Mesothelial cell of epicardium (in vitro differentiated cells): ENCODE measurements at places on chromosomes 3 and 15.

DNA sequence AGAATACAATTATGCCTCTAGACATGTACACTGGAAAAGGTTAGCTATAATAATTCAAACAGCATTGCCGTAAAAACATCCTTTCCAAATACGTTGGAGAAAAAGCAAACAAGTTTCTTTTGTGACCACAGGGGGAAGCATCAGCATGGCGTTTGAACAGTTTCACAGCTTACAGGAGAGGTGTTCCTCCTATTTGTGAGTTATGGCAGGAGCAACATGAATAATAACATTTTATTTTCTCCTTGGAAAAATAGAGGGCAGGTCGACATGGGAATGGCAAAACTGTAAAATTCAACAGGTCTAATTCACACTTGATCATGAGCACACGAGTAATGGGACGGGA lies 39.7 kb upstream of the GADL1 start:
- DNase-seq, result no peak

GRCh38 chr3:37024092-37024491 lies 30.8 kb downstream of the MLH1 start:
- no peak for DNase-seq

DNA sequence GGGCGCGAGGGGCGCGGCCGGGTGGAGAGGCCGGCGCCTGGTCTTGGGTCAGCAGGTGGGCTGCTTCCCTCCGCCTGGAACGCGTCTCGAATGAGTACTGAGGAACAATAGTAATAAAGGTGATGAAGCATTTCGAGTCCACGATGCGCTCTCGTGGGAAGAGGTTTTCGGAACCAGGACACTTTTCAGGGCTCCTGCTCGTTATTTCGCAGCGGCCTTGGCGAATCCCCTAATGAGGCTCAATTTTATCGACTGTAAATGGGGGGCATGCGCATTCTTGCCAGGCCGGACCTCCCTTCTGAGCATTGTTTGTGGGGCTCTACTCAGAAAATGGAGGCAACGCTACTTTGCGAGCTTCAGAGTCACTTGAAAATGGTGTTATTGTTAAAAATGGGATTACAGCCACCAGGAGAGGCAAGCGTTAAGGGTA lies 1.2 kb downstream of the NR2C2 start:
- DNase-seq, result no peak

DNA sequence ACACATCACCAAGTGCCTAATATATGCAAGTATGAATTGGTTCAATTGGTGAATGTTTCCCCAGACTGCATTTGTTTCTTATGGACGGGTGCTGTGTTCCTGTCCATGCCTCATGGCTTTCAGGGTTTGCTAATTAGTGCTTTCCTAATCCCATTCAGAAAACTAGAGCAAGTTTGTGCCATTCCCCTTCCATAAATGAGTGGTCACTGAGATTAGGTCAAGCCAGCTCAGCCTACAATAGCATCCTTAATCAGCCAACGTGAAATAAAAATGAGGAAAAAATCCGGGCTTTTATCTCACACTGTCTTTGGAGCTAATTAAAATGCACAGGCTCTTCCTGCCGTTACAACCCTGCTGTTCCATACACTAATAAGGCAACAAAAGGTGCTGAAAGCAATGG lies 788.8 kb downstream of the ROBO1 start:
- no peak for DNase-seq

- no peak for DNase-seq
Measured at GRCh38 chr3:151895478-151896241, 22.2 kb downstream of the SUCNR1 start.

DNA sequence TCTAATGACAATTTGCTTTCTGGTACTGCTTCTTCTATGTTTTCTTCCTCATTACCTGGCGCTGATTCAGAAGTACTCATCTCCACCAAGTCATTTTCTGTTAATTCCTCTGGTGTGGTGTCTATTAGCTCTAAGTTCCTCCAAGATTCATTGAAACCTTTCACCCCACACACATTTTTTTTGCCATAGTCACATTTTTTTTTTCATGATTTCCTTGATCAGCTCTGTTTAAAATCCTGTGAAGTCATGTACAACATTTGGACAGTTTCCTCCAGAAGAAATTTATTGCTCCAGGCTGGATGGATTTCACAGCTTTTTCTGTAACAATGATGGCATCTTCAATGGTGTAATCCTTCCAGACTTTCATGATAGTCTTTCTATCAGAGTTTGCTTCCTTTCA lies 243.2 kb upstream of the VEPH1 start:
- no peak for DNase-seq

DNA sequence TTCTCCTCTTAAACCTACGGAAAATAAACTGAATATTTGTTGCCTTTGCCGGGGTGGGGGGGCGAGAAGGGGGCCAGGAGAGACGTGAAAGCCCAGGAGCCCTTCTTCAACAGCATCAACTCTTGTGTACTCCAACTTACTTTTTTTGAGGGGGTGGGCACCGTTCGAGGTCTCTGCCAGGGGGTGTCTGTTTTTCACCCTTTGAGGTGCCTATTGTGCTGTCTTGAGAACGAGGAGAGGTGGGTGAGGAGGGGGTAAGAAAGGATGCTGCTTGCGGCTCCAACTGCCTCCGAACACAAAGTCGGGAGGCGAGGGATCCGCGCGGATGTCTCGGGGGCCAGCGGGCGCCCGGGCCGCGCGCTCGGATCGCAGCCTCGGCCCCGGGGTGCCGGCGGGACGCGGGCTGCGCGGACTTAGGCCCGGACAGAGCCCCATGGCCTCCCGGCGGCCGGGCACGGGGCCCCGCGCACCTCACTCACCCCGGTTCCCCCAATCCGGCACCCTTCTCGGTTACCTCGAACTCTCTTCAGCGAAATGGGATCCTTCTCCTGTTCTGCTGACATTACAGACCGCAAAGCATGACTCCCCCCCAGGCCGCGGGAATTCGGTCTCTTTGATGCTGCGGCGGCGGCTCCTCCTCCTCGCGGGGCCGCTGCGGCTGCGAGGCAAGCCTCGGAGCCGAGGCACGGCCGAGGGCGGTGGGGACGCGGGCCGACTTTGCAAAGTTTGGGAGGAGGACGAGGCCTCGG lies 650 bp downstream of the PYGO1 start:
- DNase-seq, result peak; percentile 55

DNA sequence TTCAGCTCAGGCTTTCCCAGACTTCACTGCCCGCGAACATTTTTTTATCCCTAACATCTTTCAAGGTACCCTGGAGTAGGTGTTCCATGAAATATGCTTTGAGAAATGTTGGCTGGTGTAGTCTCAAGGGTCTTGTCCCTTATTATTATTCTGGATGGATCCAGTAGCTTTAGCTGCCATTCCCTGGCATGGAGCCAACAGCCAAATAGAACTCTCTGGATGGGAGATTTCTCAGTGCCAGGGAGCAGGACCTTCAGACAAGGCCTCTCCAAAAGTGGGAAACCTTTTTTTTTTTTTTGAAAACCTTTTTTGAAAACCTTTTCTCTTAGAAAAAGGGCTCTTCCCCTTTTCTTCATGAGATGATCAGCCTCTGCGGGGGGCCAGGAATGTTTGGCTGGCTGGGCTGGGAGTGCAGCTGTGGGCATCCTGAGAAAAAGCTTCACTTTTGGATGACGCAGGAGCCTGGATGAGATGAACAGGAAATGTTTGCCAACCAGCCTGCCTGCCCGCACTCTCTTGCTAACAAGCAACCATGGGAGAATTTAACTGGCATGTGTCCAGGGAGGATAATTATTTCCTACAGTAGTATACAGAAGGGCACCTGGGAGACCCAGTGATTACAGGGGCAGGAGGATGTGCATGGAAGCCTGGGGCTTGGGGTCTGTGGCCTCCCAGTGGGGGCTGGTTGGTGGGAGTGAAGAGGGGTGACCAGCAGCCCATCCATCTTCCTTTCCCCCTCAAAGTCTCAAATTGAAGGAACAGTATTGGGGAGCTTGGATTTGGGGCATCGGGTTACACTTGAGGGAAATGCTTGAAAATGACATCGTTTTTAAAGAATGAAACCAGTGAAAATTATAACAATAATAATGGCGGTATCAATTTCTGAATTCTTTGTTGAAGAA lies 109.1 kb upstream of the LRIG1 start:
- no peak for DNase-seq

GRCh38 chr3:195059006-195059350 lies 212.0 kb downstream of the XXYLT1 start:
- DNase-seq, result no peak

DNA sequence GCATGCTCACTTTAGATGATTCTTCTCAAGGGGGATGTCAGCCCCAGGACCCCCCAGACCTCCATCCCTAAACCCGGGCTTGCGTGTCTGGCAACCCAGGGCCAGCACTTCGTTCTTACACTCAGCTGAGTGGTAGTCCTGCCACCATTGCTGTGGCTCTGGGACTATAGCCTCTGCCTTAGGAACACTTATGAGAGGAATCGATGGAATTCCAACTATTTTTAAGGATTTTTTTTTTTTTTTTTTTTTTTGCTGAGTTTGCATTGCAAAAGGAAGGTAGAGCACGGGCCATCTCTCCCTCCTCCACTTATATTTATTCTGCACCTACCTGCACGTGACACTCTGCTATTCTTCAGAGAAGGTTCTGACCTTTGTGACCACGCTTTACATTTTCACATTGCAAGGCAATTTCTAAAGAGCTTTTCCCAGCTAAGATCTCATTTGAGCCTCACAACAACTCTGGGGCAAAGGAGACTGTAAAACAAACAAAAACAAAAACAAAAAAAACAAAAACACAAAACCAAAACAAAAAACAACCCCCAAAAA lies 113.9 kb downstream of the LPP start:
- DNase-seq, result no peak

DNA sequence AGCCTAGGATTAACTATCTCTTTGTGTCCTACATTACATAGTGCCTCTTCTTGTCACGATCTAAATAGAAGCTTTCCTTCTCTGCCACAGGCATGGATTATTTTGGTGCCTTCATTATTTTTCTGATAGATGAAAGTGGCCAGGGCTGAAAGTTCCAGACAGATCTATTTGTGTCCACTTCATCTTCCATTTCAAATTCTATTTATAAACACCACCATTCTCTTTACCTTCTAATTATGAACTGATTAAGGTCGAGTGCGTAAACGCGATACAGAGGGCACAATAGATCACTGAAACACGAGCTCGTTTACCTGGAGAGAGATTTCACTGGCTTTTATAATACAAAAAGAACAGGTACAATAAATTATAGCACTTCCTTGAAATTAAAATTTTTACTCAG lies 105.0 kb downstream of the EDEM1 start:
- no peak for DNase-seq

DNA sequence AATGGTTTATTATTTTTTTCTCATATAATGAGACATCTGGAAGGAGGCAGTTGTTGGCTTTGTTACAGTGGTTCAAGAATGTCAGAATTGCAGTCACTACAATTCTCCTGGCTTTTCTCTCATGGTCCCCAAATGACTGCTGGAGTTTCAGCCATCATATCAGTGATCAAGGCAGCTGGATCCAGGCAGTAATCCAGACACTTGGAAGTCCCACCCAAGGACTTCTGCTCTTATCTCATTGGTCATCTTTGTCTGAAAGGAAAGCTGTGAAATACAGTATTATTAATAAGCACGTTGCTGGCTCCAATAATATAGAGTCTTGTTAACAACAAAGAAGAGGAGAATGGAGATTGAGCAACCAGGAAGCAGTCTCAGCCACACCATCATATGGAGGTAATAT lies 22.9 kb upstream of the MED12L start:
- DNase-seq, result no peak
